ENCODE measurements at places on chromosomes 5 and 9.

- DNase-seq = no peak
Observed at GRCh38 chr5:10581424-10581748, 17.5 kb downstream of the ANKRD33B start.

DNA sequence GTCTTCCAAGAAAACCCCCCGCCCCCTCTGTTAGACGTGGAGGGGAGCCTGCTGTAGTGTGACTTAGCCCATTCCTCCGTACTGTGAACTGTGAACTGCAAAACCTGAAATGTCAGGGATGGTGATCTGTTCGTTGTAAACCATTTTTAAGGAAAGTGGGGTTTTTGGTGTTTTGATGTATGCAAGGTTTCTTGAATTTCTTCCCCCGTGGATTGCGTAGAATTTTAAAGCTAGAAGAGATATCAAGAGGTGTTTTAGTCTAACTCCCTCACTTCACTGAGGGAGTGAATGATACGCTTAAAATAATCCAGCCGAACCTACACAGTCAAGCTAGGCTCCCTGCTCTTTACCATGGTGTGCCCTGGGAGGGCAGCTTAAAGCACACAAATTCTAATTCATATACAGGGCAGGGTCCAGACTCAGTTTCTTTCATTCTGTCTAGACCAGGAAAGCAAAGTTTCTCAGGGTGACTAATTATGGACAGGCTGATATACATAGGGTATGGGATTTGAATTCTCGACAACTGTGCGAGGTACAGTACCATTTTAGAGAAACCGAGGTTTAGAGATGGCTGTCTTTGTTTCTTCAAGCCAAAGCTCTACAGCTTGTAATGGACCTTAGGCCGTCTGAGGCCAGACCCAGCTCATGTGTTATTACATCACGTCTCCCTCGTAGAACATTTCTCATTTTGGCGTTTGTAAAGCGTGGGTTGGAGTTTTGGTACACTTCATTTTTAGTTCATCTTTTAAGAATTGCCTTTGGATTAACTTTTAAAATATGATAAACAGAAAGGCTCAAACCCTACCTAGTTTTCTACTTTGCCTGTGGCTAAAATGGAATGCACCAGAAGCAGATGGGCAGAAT is 2.7 kb downstream of the PTGER4 start:
- DNase-seq = no peak

- DNase-seq = no peak
Observed at GRCh38 chr5:135966165-135966564, 11.4 kb upstream of the LECT2 start.

DNA sequence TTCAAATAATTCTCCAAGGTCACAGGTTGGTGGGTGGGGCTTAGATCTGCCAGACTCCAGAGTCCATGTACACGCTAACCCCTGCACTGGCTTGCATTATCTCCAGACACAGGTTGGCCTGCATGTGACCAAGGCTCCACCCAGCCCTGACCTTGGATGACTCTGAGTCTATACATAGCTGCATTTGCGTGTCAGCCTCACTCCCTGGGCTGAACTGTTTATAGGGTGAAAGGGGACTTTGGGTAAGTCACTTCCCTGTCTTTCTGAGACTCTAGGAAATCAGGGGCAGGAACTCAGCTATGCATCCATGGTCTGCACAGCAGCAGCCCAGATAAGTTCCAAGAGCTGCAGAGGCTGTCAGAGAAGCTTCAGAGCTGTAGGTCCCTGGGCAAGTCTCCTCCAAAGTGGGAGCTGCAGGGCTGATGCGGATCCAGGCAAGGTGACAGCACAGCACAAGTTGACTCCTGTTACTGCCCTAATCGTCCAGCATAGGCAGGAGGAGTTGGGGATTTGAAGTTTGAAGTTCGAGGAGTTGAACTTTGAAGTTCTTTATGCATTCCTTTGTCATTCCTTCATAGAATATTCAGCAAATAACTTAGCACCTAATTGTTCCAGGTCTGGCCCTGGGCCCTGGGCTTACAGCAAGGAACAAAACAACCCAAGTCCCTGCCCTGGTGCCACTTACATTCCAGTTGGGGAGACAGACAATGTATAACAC is 53.4 kb downstream of the SLC22A5 start:
- DNase-seq = no peak

DNA sequence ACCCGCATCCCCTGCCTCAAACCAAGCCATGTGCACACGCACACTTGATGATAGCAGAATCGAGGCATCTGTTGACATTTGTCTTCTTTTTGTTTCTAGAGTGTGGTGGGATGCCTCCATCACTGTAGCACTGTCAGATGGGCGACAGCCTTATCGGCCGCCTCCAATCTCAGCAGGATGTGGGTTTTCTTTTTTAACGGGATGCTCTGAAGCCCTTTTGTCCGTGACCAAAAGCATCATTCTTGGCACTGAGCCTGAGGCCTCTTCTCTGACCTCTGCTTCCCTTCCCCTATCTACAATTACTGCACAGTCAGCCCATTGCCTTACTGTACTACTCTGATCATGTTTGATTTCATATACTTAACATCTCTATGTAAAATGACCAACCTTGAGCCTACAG is 78.3 kb downstream of the LMNB1 start:
- no peak for DNase-seq

GRCh38 chr9:27542508-27542907 is 12.9 kb upstream of the MOB3B start:
- no peak for DNase-seq

- DNase-seq = no peak
Observed at GRCh38 chr5:148858106-148858505, 31.7 kb downstream of the ADRB2 start.

DNA sequence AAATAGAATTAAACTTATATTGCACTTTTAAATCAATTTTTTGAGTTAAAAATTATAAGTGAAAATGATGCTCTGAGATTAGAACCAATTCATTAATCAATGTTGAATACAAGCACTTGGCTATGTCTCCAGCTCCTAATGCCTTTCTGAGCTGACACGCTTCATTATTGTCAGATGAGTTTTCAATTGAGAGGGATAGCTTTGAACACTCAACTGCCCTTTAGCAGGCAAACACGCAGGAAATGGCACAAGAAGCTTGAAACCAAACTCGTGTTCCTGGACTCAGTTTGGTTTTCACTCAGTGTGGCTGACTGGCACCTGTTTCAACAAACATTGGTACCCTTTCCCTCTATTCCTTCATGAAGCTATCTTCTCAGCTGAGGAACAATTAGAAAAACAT is 109.8 kb downstream of the MCTP1 start:
- no peak for DNase-seq

GRCh38 chr5:112604732-112605630 is 132.7 kb upstream of the APC start:
- DNase-seq = no peak

- no peak for DNase-seq
Observed at GRCh38 chr5:153818626-153819025, 220.1 kb downstream of the FAM114A2 start.

DNA sequence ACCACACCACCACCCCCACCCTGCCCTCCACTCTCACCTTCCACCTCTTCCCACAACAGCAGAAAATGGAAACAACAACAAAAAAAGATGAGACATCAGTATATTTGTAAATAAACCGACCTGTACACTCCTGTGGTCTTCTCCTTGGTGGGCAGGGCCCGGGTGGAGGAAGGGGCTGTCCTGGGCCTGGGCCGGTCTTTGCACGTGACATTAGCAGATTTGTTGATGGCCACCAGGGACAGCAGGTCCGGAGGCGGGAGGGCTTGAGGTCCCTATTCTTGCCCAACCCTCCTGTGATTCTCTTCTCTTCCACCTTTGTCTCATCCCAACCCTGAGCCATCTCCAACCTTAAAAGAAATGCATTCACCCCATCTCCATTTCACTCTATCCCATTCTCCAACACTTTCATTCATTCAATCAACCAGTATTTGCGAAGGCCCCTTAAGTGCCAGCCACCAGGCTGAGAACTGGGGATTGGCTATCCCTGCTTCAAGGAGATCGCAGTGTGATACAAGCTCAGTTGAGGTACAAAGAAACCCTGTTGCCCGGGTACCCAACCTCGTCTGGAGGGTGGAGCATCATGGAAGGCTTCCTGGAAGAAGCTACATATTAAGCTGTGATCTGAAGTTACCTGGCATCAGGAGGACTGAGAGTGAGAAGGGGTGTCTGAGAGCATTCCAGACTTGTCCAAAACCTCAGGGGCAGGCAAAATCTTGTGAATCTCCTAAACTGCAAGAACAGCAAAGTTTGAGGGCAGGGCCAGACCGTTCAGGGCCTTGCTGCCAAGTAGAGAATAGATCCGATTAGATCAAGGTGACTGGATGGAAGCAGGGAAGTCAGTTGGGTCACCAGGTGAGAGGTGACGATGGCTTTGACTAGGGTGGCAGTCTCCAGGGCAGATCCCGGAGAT is 87.4 kb downstream of the LMX1B start:
- DNase-seq = no peak

- DNase-seq = no peak
Observed at GRCh38 chr5:90285581-90285980, 124.0 kb downstream of the CETN3 start.

DNA sequence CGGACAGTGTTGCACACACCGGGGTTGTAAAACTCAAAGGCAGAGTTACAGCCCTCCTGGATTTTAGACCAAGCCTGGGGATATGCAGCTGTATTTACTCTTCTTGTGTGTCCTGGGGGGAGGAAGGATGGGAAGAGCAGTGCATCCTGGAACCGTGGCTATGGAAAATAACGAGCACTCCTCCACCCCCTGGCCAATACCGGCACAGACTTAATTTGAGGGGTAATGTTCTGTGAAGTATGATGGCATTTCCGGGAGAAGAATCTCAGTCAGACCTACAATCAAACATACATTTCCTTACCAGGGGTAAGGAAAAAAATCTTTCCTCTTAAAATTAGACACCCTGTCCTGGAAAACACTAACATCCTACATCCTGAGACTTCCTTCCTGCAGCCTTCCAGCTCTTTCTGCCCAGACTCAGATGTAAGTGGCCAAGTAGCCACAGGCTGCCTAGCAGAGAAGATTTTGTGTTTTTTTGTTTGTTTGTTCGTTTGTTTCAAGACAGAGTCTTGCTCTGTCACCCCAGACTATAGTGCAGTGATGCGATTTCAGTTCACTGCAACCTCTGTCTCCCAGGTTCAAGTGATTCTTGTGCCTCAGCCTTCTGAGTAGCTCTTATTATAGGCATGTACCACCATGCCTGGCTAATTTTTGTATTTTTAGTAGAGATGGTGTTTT is 11.0 kb upstream of the ERMP1 start:
- DNase-seq = no peak

GRCh38 chr9:10674586-10674985 is 61.8 kb upstream of the PTPRD start:
- no peak for DNase-seq

GRCh38 chr5:93755716-93756115 is 14.3 kb upstream of the POU5F2 start:
- DNase-seq = no peak

DNA sequence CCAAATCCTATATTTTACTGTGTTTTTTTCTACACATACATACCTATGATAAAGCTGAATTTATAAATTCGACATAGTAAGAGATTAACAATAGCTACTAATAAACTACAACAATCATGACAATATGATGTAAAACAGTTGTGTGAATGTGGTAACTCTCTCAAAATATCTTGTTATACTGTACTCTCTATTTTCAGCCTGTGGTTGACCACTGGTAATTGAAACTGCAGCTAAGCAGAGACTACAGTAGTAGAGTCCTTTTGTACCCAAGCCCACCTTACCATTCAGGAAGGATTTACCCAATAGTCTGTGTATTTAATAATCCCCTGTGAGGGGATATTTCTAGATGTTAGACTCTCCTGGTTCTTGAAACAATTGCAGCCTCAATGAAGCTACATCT is 86.7 kb downstream of the FAM114A2 start:
- DNase-seq = no peak

DNA sequence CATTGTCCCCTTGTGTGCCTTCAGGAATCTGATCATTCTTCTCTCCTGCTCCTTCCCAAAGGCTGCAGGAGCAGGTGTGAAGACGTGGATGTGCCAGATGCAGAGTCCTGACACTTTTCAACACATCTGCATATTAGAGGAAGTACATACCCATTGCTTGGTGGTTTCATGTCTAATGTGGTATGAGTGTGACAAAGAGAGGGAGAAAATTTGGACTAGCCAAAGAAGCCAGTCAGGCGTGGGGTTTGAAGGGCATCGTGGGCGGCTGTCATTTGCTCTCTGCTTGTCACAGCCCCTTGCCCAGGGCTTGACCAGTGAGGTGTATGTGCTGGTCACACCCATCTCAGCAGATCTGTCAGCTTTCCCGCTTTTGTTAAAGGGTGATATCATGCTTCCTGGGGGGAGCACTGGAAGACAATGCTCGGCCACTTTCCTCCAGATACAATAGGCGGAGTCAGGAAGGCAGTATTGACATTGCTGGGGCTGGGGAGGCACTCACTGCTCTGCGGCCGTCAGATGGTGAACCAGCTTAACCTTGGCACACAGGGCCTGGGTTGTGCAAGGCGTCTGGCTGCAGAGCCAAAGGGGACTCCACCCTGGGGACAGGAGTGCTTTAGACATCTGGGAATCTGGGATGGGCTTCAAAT is 8.6 kb downstream of the TEK start:
- DNase-seq = no peak

- DNase-seq = peak; percentile 37
Observed at GRCh38 chr9:33988219-33988890, 60.3 kb downstream of the UBAP2 start.

DNA sequence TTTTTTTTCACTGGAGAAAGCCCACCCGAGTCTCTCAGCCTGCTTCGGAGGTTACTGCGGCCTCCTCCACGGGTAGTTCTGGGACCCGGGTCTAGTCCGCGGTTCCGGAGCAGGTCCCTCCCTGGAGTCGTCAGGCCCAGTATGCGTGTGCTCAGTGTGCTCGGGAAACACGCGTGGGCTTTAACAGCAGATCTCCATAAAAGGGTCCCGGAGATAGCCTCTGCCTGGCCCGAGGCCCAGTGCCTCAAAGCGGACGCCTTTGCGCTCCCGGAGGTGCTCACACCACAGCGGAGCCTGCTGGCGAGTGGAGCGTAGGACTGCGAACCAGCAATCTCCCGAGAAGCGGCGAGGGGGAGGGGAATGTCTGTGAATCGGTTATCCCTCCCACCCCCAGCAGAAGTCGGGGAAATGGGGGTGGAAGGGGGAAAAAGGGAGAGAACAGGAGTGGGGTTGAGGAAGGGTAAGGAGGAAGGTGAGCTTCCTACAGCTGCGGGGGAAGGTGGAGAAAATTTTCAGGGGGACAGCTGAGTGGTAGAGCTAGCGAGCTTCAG is 28.7 kb downstream of the CDKN2A start:
- peak; percentile 60 for DNase-seq

- no peak for DNase-seq
Observed at GRCh38 chr5:55925181-55925580, 69.6 kb downstream of the IL6ST start.

- DNase-seq = no peak
Observed at GRCh38 chr9:116975126-116975525, 288.0 kb downstream of the TRIM32 start.

- DNase-seq = no peak
Observed at GRCh38 chr9:108759835-108760234, 96.0 kb downstream of the ACTL7B start.
